Thoracic aorta (tissue), 2 donors: ENCODE measurements at places on chromosomes 2 and 18.
A peak's percentile ranks its signal among the peaks of the same experiment; 100 is the strongest.

DNA sequence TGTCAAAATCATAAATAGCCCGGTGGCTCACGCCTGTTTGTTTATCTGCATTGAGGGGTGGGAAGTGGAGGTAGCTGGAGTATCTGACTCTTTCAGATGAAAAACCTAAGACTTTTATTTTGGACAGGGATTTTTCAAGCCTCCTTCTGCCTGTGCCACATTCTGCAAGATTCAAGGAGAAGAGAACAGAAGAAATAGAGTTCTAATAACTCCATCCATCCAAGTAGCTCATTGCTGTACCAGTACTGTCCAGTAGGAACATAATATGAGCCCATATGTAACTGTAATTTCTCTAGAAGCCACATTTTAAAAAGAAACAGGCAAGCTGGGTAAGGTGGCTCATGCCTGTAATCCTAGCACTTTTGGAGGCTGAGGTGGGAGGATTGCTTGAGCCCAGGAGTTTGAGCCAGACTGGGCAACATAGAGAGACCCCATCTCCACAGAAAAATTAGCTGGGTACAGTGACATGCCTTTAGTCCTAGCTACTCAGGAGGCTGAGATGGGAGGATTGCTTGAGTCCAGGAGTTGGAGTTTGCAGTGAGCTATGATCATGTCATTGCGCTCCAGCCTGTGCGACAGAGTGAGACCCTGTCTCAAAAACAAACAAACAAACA lies 35.4 kb upstream of the NT5DC4 start:
- DNase-seq = no peak

GRCh38 chr2:227407591-227408151 lies 19.9 kb upstream of the SCYGR1 start:
- no peak for DNase-seq

DNA sequence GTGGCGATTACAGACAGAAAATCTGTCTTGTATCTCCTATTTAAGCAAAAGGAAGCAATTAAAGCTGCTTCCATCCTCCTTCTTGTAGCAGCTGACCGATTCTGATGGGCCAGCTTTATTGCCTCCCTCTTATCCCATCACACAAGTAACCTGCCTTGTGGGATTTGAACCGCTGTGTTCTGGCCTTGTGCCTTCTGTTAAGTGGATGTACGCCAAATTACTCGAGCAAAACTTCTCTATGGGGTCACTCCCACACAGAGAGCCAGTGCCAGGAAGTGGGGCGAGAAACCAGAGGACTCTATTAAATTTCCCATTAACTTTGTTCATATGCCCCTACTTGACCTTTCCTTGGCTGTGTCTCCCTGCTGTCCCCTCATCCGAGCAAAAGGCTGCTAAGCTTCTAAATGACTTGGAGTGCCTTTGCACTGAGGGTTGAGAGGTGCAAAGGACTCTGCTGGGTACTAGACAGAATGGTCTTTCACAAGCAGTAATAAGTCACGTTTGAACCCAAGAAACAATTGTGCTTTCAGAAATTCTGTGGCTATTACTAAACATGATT lies 672.5 kb downstream of the MBD2 start:
- DNase-seq = no peak

DNA sequence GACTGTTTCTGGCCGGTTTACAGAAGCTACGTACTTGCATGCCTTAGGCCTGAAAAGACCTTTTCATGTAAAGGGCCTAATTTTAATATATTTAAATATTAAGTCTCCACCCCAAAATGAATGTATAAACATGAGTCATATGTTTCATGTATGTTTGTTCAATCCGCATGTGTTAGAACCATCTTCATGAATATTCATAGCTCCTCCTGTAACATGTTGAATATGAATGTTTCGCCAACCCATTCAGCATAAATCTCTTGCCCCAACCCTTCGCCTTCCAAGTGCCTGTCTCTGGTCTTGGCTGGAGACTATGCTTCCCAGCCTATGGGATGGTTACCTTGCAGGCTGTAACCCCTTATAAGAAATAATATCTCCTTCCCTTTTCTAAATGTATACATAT lies 212.5 kb downstream of the SCG2 start:
- DNase-seq = no peak

DNA sequence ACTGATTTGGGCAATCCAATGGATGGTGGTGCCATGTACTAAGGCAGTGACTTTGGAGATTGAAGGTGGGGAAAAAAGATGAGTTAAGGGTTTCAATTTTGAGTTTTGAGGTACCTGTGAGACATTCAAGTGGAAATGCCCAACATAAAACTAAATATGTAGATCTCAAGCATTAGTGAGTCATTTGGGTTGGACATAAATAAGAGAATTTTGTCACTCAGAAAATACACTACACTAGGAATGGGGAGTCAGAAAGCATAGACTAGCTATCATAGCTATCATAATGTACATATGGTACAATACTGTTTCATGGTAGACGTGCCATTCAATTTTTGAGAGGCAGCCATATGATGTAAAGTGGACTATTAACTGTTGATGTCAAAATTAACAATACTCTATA lies 56.1 kb downstream of the FBXO11 start:
- DNase-seq = no peak

DNA sequence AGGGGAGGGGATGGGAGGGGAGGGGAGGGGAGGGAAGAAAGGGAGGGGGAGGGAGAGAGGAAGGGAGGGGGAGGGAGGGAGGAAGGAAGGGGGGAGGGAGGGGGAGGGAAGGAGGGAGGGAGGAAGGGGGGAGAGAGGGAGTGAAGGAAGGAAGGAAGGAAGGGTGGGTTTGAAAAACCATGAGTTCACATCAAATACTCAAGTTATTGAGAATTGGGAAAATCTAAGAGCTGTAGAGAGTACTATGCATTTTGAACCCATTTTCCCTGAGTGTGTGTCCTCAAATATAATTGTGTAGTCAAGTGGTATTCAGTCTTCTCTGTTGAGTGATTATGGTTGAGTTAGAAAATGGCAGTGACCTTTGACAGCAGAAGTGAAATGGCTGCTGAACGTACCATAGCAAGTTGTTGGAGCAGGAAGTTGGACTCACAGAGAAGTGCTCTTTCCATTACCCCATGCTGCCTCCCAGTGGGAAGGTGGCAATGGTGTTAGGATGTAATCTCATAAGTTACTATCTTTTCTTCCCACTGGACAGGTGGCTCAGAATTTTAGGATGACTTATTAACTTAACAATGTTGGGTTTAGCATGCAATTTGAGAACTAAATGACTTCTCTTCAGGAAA lies 214.6 kb downstream of the SETBP1 start:
- no peak for DNase-seq

DNA sequence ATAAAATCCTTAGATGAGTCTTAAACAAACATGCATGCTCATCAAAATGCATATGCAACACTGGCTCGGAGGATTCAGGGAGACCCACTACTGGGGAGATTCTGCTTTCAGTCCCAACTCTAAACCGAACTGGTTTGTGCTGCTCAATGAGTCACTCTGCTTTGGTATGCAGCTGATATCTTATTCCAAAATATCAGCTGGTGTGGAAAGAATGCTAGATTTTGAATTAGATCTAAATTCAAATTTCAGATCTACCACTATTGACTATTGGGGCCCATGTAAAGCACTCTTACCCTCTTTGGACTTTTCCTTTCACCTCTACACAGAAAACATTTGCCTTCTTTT lies 39.2 kb upstream of the TTN start:
- DNase-seq = no peak

GRCh38 chr2:158633261-158633660 lies 161.9 kb upstream of the DAPL1 start:
- DNase-seq = no peak

GRCh38 chr2:231541645-231542044 lies 11.4 kb upstream of the NMUR1 start:
- no peak for DNase-seq

DNA sequence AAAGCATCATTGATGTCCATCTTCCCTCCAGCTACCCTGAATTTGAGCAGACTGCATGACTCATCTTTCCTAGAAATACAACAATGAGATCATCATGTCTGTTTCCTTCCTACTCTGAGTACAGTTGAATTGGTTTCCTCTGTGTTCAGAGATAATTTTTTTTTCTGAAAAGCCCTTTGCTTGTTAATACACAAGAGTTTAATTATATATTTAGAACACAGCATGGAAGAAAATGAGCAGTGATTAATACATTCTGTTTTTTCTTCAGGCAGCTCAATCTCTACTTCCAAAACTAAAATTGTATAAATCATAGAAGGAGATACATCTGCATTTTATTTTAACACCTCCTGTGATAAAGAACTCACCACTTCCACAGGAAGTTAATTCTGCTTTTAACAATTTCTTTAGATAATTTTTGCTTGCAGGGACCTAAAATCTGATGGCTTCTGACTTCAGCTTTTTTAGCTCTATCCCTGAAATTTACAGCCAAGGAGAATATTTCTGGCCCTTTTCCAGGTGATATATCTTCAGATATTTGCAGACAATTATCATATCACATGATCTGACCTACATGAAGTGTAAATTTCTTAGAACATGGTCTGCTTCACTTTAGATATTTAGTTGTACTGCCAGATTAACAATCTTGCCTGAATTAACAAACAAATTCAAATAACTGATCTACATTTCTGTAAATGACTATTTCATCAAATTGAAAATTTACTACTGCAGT lies 249.0 kb downstream of the TRIB2 start:
- no peak for DNase-seq

DNA sequence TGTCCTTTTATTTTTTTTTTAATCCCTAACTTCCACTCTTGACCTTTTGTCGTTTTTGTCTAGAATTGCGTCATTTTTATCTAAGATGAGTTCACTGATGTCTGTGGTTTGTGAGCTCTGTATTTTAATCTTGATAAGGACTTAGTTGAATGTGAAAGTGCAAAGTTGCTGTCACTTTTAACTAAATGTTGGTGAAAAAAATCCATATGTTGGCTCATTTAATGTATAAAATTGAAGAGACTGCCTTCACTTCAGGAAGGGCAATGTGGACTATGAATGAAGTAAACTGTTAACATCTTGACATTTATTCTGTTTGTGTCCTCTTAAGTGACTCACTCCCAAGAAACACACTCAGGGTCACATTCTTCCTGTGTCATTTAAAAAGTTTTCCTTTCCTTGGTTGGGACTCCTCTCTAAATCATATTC lies 256.6 kb upstream of the RASGRP3 start:
- no peak for DNase-seq

- DNase-seq = no peak
Observed at GRCh38 chr18:40485318-40485717, 1469.7 kb upstream of the PIK3C3 start.

- no peak for DNase-seq
Observed at GRCh38 chr2:65027616-65028244, 28.5 kb upstream of the CEP68 start.

DNA sequence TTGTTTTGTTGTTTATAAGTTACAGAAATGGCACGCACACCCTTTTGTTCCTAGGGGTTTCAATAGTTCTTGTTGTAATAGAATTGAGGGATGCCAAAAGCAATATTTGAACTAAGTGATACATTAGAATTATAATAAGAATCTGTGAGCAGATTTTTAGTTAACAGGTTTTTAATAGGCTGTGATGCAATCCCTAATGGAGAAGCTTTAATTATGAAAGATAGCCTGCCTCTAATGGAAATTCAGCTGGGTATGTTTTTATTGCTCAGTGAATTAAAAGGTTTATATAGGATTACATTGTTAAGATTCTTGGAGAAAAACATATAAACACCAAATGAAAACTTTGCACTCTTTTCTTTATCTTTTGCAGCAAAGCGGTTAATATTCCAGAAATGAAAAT lies 131.1 kb downstream of the PPP1R1C start:
- DNase-seq = no peak

DNA sequence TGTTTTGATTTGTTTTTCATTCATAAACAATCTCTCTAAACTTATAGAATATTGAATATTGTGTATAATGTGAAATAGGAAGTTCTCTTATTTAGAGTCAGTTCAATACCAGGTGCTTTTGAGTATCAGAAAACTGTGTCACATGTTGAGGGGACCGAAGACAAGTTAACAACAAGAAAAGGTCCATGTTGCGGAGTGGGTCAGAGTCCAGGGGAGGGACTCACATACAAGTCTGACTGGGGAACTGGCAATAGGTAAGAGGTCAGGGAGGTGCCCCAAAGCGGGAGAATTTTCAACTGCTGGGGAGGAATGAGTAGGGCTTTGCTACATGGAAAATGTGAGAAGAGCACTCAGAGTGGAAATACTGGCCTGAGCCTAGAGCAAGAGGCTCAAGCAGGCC lies 19.8 kb upstream of the BCL11A start:
- no peak for DNase-seq

- DNase-seq = no peak
Observed at GRCh38 chr2:49567811-49568600, 413.7 kb upstream of the FSHR start.

DNA sequence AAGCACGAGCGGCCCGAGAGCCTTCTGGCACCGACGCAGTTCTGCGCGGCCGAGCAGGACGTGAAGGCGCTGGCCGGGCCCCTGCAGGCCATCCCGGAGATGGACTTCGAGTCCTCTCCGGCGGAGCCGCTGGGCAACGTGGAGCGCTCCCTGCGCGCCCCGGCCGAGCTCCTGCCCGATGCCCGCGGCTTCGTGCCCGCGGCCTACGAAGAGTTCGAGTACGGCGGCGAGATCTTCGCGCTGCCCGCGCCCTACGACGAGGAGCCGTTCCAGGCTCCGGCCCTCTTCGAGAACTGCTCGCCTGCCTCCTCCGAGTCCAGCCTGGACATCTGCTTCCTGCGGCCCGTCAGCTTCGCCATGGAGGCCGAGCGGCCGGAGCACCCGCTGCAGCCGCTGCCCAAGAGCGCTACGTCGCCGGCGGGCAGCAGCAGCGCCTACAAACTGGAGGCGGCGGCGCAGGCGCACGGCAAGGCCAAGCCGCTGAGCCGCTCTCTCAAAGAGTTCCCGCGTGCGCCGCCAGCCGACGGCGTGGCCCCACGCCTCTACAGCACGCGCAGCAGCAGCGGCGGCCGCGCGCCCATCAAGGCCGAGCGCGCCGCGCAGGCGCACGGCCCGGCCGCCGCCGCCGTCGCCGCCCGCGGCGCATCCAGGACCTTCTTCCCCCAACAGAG lies 70.4 kb downstream of the ARHGEF33 start:
- DNase-seq = peak; percentile 25

DNA sequence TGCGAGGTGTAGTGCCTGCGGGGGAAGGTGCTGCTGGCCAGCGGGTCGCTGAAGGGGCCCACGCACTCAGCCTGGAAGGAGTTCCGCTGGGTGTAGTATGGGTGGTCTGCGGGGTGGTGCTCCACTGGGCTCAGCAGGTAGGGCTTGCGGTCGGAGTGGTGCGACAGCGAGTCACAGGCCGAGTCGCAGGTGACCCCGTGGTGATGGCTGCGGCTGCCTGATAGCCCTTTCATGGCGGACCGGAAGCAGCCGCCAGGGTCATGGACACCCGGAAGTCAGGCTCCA lies 429.8 kb downstream of the TGIF1 start:
- DNase-seq = no peak
